ENCODE measurements at places on chromosomes 1 and 21.
A peak's percentile ranks its signal among the peaks of the same experiment; 100 is the strongest.

DNA sequence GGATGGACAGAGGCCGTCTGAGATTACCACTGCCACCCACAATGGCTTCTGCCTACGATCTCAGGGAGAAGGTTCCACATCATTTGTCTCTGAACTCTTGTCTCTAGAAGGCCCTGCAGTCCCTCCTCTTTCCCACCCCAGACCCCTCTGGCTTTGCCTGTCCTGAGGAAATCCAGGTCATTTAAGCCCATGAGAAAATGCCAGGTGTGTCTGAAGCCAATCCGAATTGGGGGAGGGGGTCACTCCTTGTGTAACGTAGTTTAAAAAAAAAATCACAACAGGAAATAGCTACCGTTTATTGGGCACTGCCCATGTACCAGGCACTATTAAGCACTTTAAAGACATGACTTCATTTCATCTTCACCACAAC is 7.5 kb upstream of the MYOM3 start:
- no peak for DNase-seq

DNA sequence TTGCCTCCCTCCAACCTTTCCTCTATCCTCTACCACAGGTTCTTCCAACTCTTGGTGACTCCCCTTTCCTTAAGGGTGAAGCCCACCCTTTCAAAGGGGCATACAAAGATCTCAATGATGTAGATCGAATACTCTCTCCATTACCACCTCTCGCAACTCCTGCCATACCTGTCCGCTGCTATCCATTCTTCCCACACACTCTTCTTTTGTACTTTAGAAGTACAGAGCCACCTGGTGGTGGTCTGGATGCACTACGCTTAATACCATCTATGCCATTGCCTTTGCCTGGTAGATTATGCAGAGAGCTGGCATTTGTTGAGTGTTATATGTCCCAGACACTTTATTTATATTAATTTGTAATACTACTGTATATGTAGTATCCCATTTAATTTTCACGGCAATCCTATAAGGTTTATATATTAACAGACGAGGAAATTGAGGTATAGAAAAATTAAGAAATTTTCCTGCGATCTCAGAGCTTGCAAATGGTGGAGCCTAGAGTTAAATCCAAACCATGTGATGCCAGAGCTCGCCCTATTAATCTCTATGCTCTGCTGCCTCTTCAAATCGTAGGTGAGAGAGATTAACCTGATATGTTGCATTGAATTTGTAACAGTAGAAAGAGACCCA is 22.9 kb downstream of the TSHB start:
- DNase-seq, result peak; percentile 50

GRCh38 chr1:37410815-37411214 is 63.6 kb upstream of the ZC3H12A start:
- DNase-seq, result peak; percentile 5

DNA sequence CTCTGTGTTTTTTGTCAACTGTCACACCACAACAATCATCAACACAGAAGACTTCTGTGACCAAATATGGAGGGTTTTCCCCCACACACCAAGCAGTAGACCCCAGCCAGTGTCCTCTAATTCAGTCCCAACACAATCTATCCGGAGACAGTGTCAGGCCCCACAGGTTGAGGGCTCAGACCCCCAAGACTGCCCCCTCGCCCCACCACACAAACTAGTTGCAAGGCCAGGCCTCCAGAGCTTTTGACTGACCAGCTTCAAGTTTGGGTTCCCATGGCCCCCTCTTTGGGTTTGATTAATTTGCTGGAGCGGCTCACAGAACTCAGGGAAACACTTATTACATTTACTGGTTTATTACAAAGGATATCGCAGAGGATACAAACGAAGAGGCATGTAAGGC is 37.2 kb downstream of the NEK2 start:
- DNase-seq, result no peak

GRCh38 chr1:77542813-77543420 is 139.5 kb downstream of the ZZZ3 start:
- peak; percentile 50 for DNase-seq

- peak; percentile 46 for DNase-seq
Measured at GRCh38 chr21:38921511-38922251, 116.0 kb downstream of the ETS2 start.

DNA sequence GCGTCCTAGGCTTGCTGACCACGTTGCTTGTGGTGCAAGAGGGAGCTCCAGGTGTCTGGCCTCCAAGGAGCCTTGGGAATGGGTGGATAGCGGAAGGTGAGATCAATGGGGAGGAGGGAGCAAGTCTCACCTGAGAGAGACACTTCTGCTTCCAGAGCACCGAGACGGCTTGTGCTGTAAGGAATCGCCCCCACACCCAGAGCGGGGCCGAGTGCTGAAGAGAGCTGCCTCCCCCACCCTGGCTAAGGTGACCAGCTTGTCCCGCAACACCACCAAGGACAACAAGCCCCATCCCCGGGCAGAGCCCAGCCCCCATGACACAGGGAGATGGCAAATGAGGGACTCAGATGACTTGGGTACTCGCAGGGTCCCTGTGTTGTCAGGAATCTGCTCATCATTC is 485.6 kb downstream of the NPHP4 start:
- DNase-seq, result no peak

GRCh38 chr1:232786845-232787455 is 18.3 kb upstream of the MAP10 start:
- DNase-seq, result no peak

- DNase-seq, result no peak
Measured at GRCh38 chr1:56452027-56453011, 127.0 kb downstream of the PLPP3 start.

DNA sequence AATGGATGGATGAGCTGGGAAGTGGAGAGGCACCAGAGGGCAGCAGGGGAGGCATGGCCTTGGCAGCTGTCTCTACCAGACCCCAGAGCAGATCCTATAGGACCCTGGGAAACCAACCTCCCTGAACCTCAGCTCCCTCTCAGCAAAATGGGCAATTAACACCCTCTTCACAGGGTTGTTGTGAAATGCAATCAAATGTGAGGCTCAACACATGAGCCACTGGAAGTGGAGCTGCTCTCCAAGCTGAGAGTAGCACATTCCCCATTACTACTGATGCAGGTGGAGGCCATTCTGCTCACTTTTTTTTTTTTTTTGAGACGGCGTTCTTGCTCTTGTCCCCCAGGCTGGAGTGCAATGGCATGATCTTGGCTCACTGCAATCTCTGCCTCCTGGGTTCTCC is 6.5 kb upstream of the SYNC start:
- no peak for DNase-seq

DNA sequence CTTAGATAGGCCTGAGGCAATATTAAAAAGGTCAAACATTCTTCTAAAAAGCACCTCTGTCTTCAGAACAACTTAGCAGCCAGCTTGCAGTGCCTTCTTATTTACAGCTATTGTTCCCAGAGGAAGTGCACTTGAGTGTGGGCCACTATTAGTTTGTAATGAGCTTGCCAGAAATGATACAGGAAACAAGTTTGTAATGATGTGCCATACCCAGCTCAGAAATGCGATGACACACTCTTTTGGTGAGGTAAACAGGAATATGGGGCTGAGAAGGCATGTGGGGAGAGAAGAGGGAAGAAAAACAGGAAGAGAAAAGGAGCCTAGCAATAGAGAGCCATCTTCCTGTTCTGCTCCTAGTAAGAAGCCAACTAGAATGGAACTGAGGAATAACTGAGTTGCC is 295.4 kb downstream of the AGBL4 start:
- DNase-seq, result peak; percentile 0

GRCh38 chr1:233605205-233605604 is 8.7 kb upstream of the KCNK1 start:
- no peak for DNase-seq

DNA sequence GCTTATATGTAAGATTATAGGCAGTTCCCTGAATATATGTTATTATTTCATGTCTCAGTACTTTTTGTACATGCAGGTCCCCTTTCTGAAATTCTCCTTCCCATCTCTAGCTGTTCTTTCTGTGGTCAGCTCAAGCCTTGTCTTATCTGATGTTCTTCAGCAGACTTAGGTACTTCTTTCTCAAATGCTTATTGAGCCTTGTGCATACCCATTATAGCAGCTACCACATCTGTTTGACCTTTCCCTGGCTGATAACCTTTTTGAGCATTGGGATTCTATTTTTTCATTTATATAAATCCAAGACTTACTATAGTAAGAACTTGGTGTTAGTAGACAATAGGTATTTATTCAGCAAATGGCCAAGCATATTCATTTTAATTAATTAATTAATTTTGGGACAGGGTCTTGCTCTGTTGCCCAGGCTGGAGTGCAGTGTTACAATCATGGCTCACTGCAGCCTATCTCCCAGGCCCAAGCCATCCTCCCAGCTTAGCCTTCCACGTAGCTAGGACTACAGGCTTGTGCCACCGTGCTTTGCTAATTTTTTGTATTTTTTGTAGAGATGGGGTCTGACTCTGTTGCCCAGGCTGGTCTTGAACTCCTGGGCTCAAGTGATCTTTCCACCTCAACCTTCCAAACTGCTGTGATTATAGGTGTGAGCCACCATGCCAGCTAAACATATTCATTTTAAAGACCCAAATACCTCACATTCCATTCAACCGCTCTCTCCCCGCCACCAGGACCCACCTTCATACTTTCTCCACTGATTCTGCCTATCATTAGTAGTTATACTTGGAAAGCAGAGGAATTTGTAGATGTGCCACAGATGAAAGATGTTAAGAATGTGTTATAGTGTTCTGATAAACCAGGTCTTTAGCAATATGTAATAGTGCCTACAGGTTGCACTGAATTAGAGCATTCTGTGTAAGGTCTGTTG is 16.7 kb downstream of the TIPRL start:
- no peak for DNase-seq

DNA sequence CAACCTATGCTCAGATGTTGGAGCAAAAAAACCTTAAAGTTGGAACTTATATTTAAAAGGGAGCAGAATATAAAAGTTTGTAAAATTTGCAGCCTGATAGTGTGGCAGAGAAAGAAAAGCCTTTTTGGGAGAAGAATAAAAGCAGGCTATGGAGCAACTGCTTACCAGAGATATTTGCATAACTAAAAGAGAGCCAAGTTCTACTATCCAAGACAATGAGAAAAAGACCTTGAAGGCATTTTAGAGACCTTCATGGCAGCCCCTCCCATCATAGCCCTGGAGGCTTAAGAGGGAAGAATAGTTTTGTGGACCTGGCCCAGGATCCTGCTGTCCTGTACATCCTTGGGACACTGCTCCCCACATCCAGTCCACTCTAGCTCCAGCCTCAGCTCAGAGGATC is 312.5 kb upstream of the ZRANB2 start:
- no peak for DNase-seq

DNA sequence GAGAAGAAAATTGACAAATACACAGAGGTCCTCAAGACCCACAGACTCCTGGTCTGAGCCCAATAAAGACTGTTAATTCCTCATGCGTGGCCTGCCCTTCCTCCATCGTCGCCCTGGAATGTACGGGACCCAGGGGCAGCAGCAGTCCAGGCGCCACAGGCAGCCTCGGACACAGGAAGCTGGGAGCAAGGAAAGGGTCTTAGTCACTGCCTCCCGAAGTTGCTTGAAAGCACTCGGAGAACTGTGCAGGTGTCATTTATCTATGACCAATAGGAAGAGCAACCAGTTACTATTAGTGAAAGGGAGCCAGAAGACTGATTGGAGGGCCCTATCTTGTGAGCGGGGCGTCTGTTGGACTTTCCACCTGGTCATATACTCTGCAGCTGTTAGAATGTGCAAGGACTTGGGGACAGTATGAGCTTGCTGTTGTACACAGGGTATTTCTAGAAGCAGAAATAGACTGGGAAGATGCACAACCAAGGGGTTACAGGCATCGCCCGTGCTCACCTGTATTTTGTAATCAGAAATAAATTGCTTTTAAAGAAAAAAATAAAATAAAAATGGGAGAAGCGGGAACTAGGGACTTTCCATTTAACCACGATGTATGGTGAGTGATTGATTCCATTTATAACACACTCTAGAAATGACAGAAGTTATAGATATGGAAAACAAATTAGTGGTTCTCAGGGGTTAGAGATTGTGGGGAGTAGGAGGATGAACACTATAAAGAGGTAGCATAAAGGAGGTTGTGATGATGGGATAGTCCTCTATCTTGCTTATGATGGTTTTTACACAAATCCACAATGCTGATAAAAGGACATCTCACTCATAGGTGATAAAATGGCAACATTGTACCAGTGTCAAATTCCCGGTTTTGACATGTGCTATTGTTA is 244.7 kb downstream of the MRPL39 start:
- DNase-seq, result no peak

DNA sequence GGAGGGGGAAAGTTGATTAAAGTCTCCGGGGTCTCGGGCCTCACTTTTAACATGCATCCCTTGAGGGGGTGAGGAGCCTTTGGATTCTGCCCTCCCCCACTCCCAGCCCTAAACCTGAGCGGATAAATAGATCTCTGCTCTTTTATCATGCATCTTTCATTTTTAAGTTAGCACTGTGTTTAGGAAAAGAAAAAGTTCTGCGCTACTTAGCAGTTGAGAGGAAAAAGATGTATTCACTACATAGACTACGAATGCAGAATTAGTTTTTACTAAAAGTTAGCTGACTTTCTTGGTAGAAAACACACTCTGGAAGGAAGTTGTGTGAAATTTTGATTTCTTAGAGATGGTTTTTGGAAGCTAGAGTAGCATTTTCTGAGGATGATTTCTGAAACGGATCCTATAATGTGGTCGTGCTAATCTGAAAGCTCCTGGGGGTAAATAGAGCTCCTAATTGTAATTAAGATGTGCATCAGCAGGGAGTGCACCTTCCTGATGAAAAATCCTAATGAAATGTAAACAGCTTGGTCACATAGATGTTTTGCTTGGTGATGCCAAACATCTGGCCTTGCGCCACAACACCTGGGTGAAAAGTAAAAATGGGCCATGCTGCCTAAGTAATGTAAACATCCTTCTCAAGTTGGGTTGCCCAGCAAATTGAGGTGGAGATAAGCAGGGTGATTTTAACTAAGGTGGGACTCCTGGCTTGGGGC is 1.8 kb downstream of the ROR1 start:
- no peak for DNase-seq

GRCh38 chr21:42531771-42532170 is 18.1 kb downstream of the SLC37A1 start:
- DNase-seq, result no peak

GRCh38 chr21:42654179-42654912 is 925 bp downstream of the PDE9A start:
- no peak for DNase-seq

DNA sequence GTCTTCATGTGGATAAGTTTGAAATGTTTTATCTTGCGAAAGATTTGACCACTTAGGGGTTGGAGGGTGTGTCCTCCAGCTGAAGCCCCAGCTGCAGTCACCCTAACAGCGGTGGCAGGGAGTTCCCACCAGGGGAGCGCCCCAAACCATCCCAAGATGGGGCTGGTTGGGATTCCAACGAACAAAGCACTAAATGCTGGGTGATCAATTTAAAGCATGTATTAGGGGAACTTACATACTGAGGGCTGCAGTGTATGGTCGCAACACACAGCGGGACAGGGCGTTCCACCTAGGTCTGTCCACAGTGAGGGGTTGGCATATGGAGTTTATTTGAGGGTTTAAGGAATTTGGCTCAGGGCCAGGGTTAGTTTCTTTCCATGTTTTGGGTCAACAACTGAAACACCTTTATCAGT is 26.3 kb downstream of the SLC37A1 start:
- no peak for DNase-seq

- no peak for DNase-seq
Measured at GRCh38 chr1:219763321-219763720, 150.4 kb upstream of the ZC3H11B start.

- no peak for DNase-seq
Measured at GRCh38 chr1:221302810-221303209, 423.6 kb downstream of the HLX start.
